GDM1 (cell line): ENCODE measurements at places on chromosomes 4 and X.

- DNase-seq: no peak
Measured at GRCh38 chrX:142977128-142977914, 48.4 kb upstream of the SPANXN4 start.

DNA sequence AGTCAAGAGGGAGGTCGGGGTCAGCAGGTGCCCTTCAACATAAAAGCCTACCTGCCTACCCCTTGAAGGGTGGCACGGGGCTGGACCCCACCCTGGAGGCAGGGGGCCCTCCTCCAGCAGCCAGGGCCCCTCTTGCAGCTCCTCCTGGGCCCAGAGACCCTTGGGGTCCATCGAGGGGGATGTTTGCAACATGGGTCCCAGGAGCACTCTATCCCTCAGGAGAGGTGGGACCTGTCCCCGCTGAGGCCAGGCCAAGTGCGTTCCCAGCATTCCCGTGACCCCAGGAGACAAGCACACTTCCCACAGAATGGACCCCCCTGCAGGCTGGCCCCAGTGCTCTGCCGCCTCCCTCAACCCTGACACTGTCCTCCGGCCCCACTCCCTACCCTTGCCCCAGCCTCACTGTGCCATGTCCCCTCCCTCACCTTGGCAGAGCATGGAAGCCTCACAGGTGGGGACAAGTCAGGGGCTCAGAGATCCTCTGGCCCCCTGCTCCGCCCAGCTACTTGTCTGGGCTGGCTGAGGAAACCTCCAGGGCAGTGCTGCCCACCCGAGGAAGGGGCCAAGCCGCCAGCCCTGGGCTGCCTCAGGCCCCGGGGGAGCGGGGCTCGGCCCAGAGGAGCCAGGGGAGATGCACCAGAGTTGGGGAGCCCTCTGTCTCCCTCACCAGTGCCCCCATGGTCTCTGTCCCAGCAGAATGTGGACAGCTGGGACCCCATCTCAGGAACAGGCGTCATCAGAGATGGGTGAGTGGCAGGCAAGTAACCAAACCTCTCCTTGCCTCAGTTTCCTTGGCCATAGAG lies 2.2 kb downstream of the MXD4 start:
- DNase-seq: no peak

GRCh38 chrX:14050709-14051108 lies 21.0 kb upstream of the GEMIN8 start:
- no peak for DNase-seq

- DNase-seq: no peak
Measured at GRCh38 chr4:93657527-93657926, 171.0 kb upstream of the ATOH1 start.

GRCh38 chr4:78168029-78168428 lies 110.9 kb downstream of the FRAS1 start:
- no peak for DNase-seq

DNA sequence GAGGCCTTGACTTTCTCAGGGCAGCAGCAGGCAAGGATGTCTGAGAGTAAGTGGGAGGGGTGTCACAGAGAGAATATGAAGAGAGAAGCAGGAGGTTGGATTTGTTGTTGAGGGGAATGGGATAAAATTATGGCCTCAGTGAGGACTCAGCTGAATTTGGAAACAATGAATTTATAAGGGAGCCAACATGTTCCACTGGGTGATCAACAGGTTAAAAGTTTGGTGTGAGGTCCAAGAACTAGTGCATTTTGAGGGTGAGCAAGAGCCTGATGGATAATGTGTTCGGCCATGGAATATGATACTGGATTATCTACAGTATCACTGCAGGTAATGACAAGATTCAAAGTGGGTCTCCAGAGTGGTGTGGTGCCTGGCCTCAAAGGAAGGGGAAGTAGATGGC lies 33.5 kb downstream of the LIMCH1 start:
- no peak for DNase-seq

DNA sequence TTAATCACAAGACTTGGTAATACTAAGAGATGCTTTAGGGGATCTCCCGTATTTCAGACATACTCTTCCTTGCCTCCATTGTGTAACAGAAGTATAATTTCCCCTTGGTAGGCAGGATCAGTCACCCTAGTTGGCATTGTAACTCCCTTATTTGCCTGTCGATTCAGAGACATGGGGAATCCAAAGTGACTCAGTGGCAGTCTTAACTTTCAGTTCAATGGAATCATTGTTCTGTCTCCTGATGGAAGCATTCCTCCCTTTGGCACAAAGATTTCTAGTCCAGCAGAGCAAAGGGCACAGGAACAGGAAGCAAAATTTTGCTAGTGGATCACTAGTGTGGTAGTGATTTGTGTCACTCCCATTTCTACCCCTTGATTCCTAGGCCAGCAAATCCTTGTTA lies 80.4 kb downstream of the DCUN1D4 start:
- DNase-seq: no peak

- DNase-seq: no peak
Measured at GRCh38 chr4:70603856-70604255, 11.8 kb downstream of the AMBN start.

- no peak for DNase-seq
Measured at GRCh38 chr4:115537387-115537786, 424.0 kb upstream of the NDST4 start.

GRCh38 chrX:103480526-103480925 lies 38.8 kb downstream of the RAB40A start:
- DNase-seq: no peak

GRCh38 chr4:164731827-164732474 lies 22.0 kb upstream of the SMIM31 start:
- DNase-seq: peak; percentile 4

GRCh38 chr4:176044589-176044951 lies 21.1 kb upstream of the WDR17 start:
- DNase-seq: no peak
